ENCODE measurements at places on chromosomes 11 and 22.

- DNase-seq = no peak
Measured at GRCh38 chr11:124643605-124644425, 21.2 kb downstream of the TBRG1 start.

GRCh38 chr22:20645954-20646353 lies 128.0 kb upstream of the SERPIND1 start:
- DNase-seq = no peak

GRCh38 chr11:105315287-105315686 lies 175.7 kb upstream of the CARD18 start:
- DNase-seq = no peak

GRCh38 chr11:28009996-28010395 lies 98.0 kb downstream of the KIF18A start:
- DNase-seq = no peak

- DNase-seq = no peak
Measured at GRCh38 chr22:23037429-23038333, 32.6 kb upstream of the GNAZ start.

GRCh38 chr11:74626130-74626529 lies 33.7 kb downstream of the POLD3 start:
- DNase-seq = no peak

DNA sequence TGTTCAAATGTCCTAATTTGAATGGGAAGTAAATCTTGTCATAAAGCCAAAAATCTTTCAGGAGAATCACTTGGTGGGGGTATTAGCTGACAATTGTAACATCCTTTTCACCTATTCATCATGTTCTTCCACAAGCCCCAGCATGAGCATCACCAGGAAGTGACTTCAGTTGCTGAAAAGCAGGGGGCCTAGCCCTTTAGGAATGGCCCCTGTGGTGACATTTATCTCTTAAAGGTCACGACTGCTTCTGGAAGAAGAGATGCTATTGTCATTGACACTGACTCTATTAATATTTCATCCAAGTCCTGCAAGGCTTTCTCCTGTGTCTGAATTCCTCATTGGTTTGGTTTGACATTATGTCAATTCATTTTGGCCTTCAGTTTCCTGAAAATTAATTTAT lies 92.6 kb downstream of the OR5AK2 start:
- DNase-seq = no peak

DNA sequence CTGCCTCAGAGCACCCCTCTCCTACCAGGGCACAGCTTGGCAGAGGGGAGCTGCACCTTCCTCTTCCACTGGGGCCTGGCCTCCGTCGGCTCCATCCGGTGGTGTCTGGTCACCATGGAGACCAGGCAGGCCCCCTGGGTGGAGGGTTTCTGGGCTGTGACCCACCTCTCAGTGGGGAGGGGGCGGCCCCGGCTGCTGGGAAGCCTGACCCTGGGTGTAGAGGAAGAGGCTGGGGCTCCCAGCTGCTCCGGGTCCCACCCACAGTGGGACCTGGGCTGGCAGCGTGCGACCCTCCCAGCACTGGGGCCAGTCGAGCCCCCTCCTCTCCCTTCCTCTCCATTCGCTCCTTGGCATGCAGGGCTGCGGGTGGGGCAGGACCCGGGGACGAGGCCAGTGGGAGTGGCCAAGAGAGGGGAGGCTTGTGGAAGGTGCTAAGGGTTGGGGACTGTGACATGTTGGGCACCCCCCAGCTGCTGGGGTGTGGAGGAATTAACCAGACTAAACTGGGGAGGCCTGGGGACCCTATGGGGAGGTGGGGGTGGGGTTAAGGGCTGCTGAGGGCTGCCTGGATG lies 46.8 kb downstream of the BRSK2 start:
- DNase-seq = no peak

GRCh38 chr11:44883277-44883676 lies 67.4 kb downstream of the TP53I11 start:
- DNase-seq = no peak

DNA sequence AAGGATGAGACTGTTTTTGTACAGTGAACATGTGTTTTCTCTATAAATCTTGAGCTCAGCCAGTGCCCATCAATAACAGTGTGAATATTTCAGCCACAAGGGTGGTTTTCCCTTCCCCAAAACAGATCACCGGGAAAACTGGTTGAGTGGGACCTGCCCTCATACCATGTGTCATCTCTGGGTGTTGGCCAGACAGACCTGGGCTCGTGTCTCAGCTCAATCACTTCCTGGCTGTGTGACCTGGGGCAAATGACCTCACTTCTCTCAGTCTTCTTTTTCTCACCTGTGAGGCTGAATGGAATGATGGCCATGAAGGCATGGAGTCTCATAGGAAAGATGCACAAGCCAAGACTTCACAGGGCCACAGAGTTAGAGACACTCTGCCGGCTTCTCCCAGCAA lies 74.7 kb downstream of the COMMD9 start:
- no peak for DNase-seq

GRCh38 chr11:35420371-35420770 lies 1.0 kb upstream of the SLC1A2 start:
- DNase-seq = no peak

- DNase-seq = no peak
Measured at GRCh38 chr11:7582338-7582985, 68.7 kb downstream of the PPFIBP2 start.

- no peak for DNase-seq
Measured at GRCh38 chr11:57646799-57647303, 2.9 kb downstream of the YPEL4 start.

DNA sequence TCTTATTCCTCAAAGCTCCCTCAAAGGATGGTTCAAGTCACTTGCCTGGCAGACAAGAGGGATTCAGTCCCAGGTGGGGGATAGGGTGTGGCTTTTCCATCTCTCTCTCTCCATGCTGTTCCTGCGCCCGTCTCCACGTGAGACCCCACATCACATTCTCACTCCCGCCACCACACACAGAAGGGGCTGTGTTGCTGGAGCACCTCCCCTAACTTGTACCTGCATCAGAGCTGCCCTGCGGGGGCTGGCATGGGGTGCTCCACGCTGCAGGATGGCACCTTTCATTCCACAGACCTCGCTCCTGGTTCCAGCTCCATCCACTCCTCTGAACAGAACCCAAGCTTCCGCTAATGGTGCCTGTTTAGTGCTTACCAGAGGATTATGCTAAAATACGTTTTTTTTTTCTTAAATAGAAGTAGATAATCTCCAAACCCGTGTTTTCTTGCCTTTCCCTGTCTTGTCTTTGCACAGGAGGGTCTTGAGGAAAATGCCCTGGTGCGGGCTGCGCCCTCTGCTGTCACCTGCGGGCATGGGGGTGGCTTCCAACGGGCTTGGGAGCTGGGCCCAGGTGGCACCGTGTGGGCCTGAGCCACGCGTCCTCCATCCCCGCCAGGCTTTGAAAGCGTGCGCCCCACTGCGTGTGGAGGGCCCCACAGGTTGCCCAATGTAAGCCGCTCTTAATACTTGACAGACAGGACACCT lies 985.6 kb downstream of the BRD1 start:
- peak; percentile 79 for DNase-seq

DNA sequence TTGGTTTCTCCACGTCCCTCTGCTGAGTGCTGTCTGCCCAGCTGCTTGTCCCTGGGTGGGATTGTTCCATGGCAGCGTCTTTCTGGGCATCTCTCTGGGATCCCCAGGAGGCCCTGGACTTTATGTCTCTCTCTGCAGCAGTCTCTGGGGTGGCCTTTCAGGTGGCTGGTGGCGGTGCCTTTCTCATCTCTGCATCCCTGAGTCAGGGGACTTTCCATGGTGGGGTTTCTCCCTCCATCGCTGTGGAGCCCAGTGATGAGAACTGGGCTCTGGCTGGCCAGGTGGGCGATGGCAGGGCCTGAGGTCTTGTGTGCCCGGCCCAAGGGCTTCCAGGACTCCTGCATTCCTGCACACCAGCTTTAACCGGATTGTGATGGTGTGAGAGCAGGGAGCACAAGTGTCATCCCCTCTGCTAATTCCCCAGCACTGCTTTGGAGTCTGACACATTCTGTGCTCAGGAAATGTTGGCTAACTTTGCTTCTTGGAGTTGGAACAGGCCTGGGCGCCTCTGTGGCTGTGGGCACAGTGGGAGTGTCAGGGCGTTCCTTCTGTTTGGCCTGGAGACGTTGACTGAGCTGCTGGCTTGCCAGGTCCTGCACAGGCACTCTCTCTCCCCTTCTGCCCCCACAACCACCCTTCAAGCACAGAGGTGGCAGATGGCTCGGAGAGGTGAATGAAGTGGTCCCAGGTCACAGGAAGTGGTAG lies 27.9 kb downstream of the FAM83F start:
- DNase-seq = peak; percentile 59

GRCh38 chr11:70200212-70200844 lies 2.8 kb upstream of the FADD start:
- peak; percentile 1 for DNase-seq

DNA sequence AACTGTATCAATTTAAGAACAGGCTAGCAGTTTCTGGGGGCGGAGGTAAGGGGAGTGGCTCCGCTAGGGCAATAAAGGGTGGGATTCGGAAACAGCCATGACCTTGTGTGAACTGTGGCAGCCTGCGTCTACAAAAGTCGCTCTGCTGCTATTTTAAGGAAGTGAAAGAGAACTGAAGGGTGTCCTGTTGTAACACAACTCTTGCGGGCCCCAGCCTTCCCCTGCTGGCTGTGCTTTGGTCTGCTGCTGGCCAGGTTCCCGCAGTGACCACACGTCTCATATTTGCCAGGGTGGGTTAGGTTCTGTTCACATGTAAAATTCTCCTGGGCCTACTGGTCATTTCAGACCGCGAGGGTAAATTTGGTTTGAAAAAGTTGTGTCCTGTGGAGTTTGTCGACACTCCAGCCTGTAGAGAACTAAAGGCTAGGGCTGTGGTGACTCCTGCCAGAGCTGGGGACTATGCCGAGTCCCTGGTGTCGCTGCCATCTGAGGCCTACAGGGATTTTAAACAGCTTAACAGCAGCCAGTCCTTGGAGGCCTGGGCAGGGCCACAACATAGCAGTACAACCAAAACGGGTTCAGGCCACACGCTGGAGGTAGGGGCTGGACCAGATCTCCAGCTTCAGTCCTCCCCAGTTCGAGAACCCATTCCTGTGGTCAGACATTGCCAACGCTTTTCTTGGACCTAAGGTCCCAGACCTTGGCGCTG lies 1.1 kb upstream of the PPFIBP2 start:
- DNase-seq = no peak

DNA sequence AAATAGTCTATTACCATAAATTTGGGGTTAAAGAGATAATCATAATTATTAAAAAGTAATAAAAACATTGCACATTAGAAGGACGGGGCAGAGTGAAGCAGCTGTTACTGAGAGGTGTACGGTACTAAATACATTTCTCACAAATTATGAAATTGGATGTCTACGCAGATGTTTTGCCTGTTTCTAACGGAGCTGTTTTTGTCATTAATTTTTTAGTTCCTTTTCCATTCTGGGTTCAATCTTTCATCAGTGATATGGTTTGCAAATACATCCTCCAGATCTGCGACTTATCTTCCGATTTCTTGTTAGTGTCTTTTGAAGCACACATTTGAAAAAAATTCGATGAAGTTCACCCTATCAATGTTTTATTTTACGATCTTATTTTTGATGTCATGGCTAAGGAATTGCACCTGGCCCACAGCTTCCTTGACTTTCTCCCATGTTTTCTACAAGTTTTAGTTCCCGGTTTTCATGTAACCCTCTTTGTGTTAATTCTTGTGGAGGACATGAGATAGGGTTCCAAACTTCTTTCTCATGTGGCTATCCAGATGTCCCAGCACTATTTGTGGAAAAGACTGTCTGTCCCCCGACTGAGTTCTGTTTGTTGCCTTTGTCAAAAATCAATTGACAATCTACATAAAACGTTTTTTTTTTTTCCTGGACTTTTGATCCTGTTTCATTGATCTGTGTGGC lies 21.3 kb upstream of the KRTAP5-6 start:
- no peak for DNase-seq

- DNase-seq = no peak
Measured at GRCh38 chr11:46348566-46349401, 1.5 kb downstream of the DGKZ start.

- DNase-seq = no peak
Measured at GRCh38 chr22:25197340-25197739, 2.3 kb upstream of the CRYBB3 start.

DNA sequence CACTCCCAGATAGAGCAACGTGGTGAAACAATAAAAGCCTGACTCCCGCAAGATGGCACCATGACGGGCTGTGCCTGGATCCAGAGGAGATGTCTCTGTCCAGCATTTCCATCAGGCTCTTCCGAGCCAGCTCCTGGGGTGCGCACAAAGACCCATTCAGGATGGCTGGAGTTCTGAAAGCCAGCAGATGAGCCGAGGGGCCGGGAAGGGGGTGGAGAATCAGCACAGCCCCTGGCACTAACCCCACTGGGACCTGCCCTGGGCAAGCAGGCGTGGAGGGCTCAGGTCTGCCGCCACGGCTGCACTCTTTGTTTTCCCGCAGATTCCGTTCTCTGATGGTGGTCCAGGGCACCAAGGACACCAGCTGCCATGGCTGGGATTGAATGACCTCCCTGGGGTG lies 97.2 kb upstream of the BLID start:
- DNase-seq = no peak

DNA sequence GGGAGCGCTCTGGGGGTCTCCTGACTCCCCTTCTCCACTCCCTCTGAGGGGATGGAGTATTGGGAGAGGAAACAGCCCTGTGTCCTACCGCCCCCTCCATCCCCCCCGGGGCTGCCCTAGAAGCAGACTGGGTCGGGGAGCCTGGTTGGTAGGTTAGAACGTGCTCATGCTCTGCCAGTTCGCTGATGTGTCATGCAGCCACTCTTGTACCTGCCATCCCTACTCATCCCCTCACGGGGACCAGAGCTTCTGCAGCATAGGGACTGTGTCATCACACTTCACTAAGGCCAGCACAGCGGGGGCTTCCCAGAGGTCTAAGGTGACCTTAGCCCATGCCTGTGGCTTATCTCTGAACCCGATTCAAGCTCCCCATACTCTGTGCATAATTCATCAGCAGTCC lies 4.7 kb downstream of the KCNJ1 start:
- no peak for DNase-seq

DNA sequence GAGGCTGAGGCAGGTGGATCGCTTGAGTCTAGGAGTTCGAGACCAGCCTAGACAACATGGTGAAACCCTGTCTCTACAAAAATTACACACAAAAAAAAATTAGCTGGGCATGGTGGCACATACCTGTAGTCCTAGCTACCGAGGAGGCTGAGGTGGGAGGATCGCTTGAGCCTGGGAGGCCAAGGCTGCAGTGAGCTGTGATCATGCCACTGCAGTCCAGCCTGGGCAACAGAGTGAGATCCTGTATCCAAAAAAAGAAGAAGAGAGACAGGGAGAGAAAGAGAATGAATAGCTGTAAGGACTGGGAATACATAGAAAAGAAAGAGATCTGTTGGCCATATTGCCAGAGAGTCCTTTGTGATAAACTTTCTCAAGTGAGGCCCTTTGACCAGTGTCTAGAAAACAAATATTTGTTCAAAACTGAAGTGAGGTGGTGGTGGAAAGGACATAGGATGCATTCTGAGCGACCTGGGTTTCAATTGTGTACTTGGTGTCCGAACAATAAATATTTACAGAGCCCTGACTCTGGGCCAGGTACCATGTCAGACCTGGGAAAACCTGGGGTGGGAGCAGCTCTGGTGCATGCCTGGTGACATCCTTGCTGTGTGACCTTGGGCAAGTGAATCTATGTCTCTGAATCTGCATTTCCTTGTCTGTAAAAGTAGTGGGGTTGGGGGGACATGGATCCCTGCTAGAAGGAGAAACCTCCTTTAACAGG lies 89.6 kb upstream of the CRYBB3 start:
- no peak for DNase-seq
